Myocyte (in vitro differentiated cells): ENCODE measurements at places on chromosomes 5 and 9. TPM values are rescaled to one million over a fixed set of nuclear protein-coding genes. Genes with fewer than 3 reads are reported as not detected.

Gene THBS4
- 1.4 and 2.0 TPM in 2 replicates for total RNA-seq

Gene LRRC70
- 0.19 TPM in 1 of 2 replicates, not detected in the other for total RNA-seq

Gene JMY
- 14.9 and 19.8 TPM in 2 replicates for total RNA-seq

Gene OGN
- total RNA-seq: not detected in 2 replicates

Gene CCNO
- 2.3 and 2.6 TPM in 2 replicates for total RNA-seq

Gene SPINK4
- not detected in 2 replicates for total RNA-seq

Gene SPATA31D4
- not detected in 2 replicates for total RNA-seq

Gene MSX2
- total RNA-seq: 4.8 and 9.8 TPM in 2 replicates

Gene NTRK2
- total RNA-seq: 0.05 TPM in 1 of 2 replicates, not detected in the other

Gene FOXI1
- not detected in 2 replicates for total RNA-seq

Gene BNIP1
- 9.9 and 15.2 TPM in 2 replicates for total RNA-seq

Gene BTNL3
- total RNA-seq: 0.21 TPM in 1 of 2 replicates, not detected in the other

Gene PCDHGA5
- total RNA-seq: 1.7 and 2.2 TPM in 2 replicates

Gene ST8SIA4
- total RNA-seq: 3.0 and 4.5 TPM in 2 replicates

Gene C9orf50
- total RNA-seq: not detected in 2 replicates

Gene KLF4
- 4.9 and 7.8 TPM in 2 replicates for total RNA-seq

Gene SPACA9
- 1.7 and 3.5 TPM in 2 replicates for total RNA-seq

Gene CEL
- total RNA-seq: 0.67 and 0.73 TPM in 2 replicates

Gene CHSY3
- 8.3 and 12.8 TPM in 2 replicates for total RNA-seq

Gene CNTNAP3B
- total RNA-seq: 0.03 and 0.05 TPM in 2 replicates

Gene GZMA
- not detected in 2 replicates for total RNA-seq

Gene TMEFF1
- total RNA-seq: 5.6 and 8.0 TPM in 2 replicates
